Gastroesophageal sphincter (tissue), 4 donors: ENCODE measurements at places on chromosomes 13 and 19. TPM values are rescaled to one million over a fixed set of nuclear protein-coding genes. Genes with fewer than 3 reads are reported as not detected.

- no peak for ATAC-seq
Measured at GRCh38 chr19:33674626-33675367, 53.0 kb downstream of the CHST8 start.

DNA sequence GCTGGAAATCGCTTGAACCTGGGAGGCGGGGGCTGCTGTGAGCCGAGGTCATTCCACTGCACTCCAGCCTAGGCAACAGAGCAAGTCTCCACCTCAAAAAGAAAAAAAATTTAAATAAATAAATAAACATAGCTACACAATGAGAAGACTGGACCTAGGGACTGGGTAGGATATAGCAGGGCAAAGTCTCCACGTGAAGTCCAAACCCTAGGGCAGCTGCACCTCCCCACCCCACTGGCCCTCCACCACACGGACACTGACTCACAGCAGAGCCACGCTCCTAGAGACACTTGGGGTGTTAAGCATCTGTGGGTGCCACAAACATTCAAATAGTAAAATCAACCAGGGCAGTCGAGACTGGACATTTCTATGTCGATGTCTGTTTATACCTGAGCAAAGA lies 7.1 kb downstream of the LATS2 start:
- ATAC-seq = no peak

DNA sequence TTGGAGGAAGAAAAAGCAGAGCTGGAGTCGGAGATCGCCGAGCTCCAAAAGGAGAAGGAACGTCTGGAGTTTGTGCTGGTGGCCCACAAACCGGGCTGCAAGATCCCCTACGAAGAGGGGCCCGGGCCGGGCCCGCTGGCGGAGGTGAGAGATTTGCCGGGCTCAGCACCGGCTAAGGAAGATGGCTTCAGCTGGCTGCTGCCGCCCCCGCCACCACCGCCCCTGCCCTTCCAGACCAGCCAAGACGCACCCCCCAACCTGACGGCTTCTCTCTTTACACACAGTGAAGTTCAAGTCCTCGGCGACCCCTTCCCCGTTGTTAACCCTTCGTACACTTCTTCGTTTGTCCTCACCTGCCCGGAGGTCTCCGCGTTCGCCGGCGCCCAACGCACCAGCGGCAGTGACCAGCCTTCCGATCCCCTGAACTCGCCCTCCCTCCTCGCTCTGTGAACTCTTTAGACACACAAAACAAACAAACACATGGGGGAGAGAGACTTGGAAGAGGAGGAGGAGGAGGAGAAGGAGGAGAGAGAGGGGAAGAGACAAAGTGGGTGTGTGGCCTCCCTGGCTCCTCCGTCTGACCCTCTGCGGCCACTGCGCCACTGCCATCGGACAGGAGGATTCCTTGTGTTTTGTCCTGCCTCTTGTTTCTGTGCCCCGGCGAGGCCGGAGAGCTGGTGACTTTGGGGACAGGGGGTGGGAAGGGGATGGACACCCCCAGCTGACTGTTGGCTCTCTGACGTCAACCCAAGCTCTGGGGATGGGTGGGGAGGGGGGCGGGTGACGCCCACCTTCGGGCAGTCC lies 5.0 kb downstream of the FOSB start:
- ATAC-seq = no peak

- no peak for ATAC-seq
Measured at GRCh38 chr13:43727856-43728255, 58.9 kb downstream of the ENOX1 start.

DNA sequence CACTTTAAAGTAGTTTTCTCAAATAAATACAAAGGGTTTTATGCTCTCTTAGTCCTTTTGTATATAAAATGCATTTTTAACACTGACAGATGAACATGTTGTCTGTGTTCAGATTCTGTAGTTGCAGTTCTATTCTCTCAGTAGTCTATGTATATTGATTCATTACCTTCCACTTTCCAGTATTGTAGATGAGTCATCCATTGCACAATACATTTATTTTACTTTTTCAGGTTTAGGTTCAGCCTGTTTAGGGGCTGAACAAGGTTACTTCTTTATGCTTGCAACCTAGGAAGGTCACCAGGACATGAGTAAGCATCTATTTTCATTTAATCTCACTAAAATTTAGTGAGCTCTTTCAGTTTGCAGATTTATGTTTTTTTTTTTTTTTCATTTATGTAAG lies 173.6 kb downstream of the NALCN start:
- no peak for ATAC-seq

- no peak for ATAC-seq
Measured at GRCh38 chr13:54445453-54445852, 1416.8 kb downstream of the OLFM4 start.

Gene CYP4F12
- 7.7 TPM for total RNA-seq

DNA sequence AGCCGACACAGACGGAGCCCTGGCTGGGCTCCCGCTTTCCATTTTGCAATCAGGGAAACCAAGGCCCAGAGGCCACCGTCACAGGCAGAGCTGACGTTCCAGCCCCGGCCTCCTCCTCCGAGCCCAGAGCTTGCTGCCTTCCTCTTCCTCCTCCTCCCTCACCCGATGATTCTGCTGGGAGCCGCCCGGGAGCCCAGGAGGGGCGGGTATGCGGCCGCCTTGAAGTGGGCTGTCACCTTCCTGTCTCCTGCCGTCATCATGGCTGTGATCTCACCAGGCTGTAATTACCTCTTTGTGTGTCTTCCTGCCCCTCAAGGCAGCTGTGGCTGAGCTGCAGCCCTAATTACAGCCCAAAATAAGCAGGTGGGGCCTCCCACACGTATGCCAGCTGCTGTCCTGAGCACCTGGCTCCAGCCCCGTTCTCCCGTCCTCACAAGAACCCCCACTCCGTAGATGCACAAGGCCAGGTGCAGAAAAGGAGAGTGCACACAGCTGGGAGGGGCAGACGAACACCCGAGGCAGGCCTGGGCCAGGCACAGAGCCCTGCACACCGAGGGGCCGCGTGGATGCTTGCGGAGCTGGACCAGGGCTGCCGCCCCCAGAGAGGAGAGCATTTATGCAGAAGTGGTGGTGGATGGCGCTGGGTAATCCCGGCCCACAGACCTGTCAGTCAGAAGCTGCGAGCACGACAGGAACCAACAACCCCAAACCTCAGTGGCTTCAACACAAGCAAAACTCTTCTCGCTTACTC lies 4.0 kb downstream of the TPGS1 start:
- ATAC-seq = no peak

Gene CADM4
- total RNA-seq = 19.8 TPM

- no peak for ATAC-seq
Measured at GRCh38 chr13:67588607-67589006, 358.5 kb upstream of the PCDH9 start.

GRCh38 chr19:38130399-38130798 lies 93.6 kb downstream of the DPF1 start:
- ATAC-seq = no peak

DNA sequence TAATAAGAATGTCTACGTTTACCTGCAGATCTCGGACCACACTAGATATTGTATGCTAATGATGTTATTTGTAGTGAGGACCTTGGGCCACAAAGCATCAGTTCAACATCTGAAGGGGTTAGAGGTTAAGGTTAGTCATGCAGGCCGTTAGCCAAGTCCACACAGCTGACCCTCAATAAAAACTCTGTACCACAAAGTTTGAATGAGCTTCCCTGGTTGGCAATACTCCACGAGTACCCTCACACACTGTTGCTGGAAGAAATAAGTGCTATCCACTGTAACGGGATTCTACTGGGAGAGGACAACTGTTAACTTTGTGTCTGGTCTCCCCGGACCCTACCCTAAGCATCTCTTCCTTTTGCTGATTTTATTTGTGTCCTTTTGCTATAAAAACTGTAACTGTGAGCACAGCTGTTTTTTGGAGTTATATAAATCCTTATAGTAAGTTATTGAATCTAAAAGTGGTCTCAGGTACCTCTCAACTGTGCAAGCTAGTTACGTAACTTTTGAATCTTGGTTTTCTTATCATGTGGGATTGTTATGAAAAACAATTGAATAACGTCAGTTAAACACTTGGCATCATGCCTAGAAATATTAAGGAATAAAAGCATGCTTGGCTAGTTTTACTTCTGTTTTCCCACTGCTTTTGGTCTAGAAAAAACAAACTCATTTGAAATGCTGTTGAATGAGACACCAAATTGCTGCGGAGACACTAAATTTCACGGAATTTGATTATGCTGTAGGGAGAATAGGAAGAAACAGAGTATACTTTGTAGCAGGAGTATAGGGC lies 181.5 kb downstream of the DNAJC3 start:
- no peak for ATAC-seq

DNA sequence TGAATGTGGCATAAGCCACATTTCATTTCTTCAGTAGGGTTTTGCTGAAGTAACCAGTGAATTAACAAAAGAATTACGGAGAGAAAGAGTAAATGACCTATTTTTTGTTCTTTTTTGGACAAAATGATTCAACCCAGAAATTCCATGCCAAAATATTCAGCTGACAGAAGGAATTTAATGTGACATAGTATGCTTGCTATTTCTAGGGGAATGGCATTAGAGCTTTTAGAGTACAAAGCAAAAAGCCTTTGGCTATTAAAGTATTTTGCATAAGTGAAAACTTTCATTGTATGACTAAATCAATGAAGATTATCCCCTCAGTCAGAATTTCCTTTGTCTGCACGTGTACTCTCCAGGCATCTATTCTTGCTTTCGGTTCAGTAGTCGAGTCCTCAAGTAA lies 465.3 kb downstream of the COG6 start:
- ATAC-seq = no peak

Gene KCNJ14
- 0.42 TPM for total RNA-seq

Gene FBXL12
- 22.9 TPM for total RNA-seq

Gene APC2
- 0.02 TPM for total RNA-seq

- no peak for ATAC-seq
Measured at GRCh38 chr13:50241479-50241878, 226.2 kb downstream of the KCNRG start.

Gene ZNF573
- 16.3 TPM for total RNA-seq

Gene KLK3
- total RNA-seq = not detected

- no peak for ATAC-seq
Measured at GRCh38 chr13:38180126-38180525, 169.5 kb upstream of the UFM1 start.
